ENCODE measurements at places on chromosomes 2 and 18. TPM values are rescaled to one million over a fixed set of nuclear protein-coding genes. Genes with fewer than 3 reads are reported as not detected.

DNA sequence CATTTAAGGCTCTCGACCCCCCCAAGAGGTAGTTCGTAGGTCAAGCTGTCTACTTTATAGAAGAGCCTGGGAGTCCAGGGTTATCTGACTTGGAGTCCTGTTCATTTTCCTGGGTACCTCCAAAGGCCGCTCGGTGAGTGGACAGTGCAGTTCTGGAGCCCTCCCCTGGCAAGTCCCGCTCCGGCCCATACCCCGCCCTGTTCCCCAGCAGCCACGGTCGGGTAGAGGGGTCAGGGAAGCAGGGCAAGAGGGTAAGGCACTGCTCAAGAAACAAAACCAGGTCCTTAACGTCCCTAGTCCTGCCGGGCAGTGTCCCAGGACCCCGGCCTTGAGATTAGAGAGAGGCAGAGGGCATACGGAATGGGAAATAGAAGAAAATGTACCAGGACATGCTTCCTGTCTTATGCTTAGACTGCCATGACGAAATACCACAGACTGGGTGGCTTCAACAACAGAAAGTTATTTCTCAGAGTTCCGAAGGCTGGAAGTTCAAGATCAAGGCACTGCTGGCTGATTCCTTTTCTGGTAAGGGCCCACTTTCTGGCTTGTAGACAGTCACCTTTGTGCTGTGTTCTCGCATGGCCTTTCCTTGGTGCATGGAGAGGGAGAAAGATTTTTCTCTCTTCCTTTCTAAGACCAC lies 5.4 kb upstream of the HPCAL1 start:
- no peak overlapping the region for H3K4me3 ChIP-seq
- DNase-seq: no peak
- H3K27ac ChIP-seq: no peak overlapping the region
- H3K27me3 ChIP-seq: no peaks in the 10 kb centered on the region

DNA sequence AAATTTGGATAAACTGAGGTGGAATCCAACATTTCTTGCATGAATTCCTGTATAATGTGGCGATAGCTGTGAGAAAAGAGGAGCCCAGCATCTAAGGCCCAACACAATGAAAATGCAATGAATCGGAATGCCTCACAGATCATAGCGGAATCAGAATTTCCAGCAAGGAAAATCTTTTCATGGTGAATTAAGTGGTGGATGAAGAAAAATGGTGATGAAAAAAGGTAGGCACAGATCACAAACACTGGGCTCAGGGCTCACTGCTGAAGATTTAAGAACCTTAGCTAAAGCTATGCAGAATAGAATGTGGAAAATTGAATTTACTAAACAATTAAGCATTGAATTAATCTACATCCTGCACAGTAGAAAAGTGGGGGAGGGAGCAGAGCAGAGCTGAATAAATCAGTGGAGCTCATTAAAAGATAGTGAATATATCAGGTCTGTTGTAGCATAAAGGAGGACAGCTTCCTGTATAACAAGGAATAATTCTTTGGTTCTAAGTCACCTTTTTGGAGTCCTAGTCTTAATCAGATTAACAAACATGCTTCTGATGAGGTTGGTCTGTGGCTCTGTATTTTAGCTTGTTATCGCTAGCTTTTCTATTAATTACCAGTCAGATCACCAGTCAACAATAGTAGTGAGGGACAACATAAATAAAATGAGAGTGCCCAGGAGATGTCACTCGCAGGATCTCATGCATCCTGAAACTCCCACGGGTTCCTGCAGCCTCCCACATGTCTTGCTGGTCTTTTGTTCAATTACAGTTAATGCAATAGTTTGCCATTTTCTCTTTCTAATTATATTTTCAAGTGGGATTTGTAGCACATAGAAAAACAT lies 27.0 kb downstream of the MEIS1 start:
- no peak for DNase-seq
- H3K4me1 ChIP-seq: peaks cover 21% of the 10 kb centered on the region
- H3K4me3 ChIP-seq: no peak overlapping the region
- no peak overlapping the region for H3K27ac ChIP-seq

- H3K27ac ChIP-seq: no peak overlapping the region
- H3K4me1 ChIP-seq: peaks cover 12% of the 10 kb centered on the region
- no peaks in the 10 kb centered on the region for H3K27me3 ChIP-seq
- DNase-seq: no peak
- H3K36me3 ChIP-seq: no peaks in the 10 kb centered on the region
These were observed 133.5 kb upstream of the CDCA7 start for GRCh38 chr2:173221132-173221695.

GRCh38 chr2:240389302-240389805 lies 46.1 kb upstream of the GPC1 start:
- H3K27me3 ChIP-seq: no peaks in the 10 kb centered on the region
- no peak overlapping the region for H3K4me3 ChIP-seq
- H3K36me3 ChIP-seq: no peaks in the 10 kb centered on the region
- H3K4me1 ChIP-seq: peaks cover 4% of the 10 kb centered on the region
- no peak overlapping the region for H3K27ac ChIP-seq

- no peaks in the 10 kb centered on the region for H3K36me3 ChIP-seq
- peak overlapping the region; percentile 81 for H3K27ac ChIP-seq
- H3K4me1 ChIP-seq: peaks cover 3% of the 10 kb centered on the region
- DNase-seq: peak; percentile 77
- peaks cover 28% of the 10 kb centered on the region for H3K27me3 ChIP-seq
These were observed 821 bp upstream of the EPHA4 start for GRCh38 chr2:221572821-221573429.

DNA sequence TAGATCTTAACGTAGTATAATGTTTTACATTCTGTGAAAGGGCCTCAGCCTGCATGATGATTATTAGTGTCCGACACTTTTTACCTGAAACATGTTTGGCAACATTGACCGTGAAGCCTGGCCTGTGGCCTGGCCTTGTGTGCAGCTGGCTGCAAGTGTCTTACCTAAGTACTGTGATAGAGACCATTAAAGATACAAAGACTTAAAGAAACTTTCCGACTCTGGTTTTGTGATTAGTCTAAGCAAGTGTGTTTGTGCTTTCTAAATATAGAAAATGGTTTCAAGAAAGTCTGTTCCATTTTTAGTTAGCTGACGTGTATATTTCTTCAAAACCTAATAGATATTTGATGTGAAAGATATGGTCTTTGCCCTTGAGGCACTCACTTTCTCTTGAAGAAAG lies 601.8 kb downstream of the LRP1B start:
- H3K36me3 ChIP-seq: no peaks in the 10 kb centered on the region
- H3K4me1 ChIP-seq: no peaks in the 10 kb centered on the region
- DNase-seq: no peak
- H3K4me3 ChIP-seq: no peak overlapping the region
- H3K27me3 ChIP-seq: no peaks in the 10 kb centered on the region

- no peaks in the 10 kb centered on the region for H3K27me3 ChIP-seq
- H3K27ac ChIP-seq: no peak overlapping the region
- peaks cover 3% of the 10 kb centered on the region for H3K4me1 ChIP-seq
- DNase-seq: no peak
- no peaks in the 10 kb centered on the region for H3K36me3 ChIP-seq
- no peak overlapping the region for H3K4me3 ChIP-seq
These were observed 76.2 kb upstream of the CTAGE1 start for GRCh38 chr18:22493940-22494339.

- H3K4me3 ChIP-seq: no peak overlapping the region
- H3K27me3 ChIP-seq: no peaks in the 10 kb centered on the region
- peaks cover 47% of the 10 kb centered on the region for H3K36me3 ChIP-seq
- DNase-seq: no peak
These were observed 116.5 kb upstream of the MCFD2 start for GRCh38 chr2:47031909-47032668.

DNA sequence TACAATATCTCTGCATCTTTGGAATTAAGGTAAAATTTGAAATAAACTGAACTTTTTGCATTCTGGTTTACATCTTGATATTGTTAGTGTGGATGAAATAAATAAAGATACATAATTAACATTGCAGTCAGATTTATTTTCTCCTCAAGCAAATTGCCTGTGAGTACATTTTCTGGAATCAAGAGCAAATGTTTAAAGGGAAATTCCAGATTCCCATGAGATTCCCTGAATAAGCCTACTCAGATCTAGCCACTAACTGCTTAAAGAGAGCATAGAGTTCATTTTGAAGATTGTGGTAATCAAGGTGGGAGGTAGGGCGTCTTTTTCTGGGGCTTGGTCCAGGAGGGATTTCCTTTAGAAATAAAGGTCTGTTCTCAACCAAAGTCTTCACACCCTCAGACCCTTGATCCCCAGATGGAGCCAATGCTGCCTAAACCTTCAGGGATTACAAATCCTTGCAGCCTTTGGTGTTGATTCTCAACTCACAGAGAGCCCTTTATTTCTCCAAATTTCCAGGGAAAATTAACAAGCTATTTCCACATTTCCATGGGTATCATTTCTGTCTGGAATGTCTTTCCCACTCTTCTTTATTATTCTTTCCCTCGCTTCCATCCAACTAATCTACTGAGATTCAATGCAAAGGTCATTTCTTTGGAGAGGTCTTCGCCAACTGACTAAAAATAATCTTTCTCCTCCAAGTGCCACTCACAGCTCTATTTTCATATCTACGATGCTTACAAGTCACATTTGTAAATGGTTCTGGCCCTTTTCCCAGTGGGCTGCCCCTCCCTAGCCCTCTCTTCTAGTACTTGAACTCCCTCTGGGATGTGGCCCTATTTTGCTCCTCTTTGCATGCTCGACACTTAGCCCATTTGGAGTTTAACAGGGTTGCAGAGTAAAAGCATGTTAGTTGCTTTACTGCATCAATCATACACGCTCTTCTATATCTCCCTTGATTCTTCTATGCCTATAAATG lies 79.8 kb upstream of the SPATS2L start:
- H3K27ac ChIP-seq: no peak overlapping the region
- no peak overlapping the region for H3K4me3 ChIP-seq
- H3K4me1 ChIP-seq: peaks cover 9% of the 10 kb centered on the region
- H3K36me3 ChIP-seq: no peaks in the 10 kb centered on the region

GRCh38 chr2:24543252-24543651 lies 52.2 kb downstream of the NCOA1 start:
- no peaks in the 10 kb centered on the region for H3K27me3 ChIP-seq
- H3K4me1 ChIP-seq: no peaks in the 10 kb centered on the region
- H3K36me3 ChIP-seq: no peaks in the 10 kb centered on the region
- no peak for DNase-seq
- H3K4me3 ChIP-seq: no peak overlapping the region

- no peaks in the 10 kb centered on the region for H3K36me3 ChIP-seq
- H3K27me3 ChIP-seq: no peaks in the 10 kb centered on the region
- H3K27ac ChIP-seq: peak overlapping the region; percentile 17
- DNase-seq: no peak
- H3K4me3 ChIP-seq: no peak overlapping the region
These were observed 109.1 kb downstream of the SMAD2 start for GRCh38 chr18:47821314-47821713.

- no peaks in the 10 kb centered on the region for H3K4me1 ChIP-seq
- H3K36me3 ChIP-seq: no peaks in the 10 kb centered on the region
- DNase-seq: no peak
- H3K27ac ChIP-seq: no peak overlapping the region
These were observed 238.0 kb upstream of the SALL3 start for GRCh38 chr18:78741381-78742217.

GRCh38 chr2:14422426-14422825 lies 210.1 kb upstream of the LRATD1 start:
- no peak overlapping the region for H3K4me3 ChIP-seq
- no peaks in the 10 kb centered on the region for H3K4me1 ChIP-seq
- DNase-seq: no peak
- H3K27ac ChIP-seq: no peak overlapping the region
- no peaks in the 10 kb centered on the region for H3K27me3 ChIP-seq
- H3K36me3 ChIP-seq: no peaks in the 10 kb centered on the region

DNA sequence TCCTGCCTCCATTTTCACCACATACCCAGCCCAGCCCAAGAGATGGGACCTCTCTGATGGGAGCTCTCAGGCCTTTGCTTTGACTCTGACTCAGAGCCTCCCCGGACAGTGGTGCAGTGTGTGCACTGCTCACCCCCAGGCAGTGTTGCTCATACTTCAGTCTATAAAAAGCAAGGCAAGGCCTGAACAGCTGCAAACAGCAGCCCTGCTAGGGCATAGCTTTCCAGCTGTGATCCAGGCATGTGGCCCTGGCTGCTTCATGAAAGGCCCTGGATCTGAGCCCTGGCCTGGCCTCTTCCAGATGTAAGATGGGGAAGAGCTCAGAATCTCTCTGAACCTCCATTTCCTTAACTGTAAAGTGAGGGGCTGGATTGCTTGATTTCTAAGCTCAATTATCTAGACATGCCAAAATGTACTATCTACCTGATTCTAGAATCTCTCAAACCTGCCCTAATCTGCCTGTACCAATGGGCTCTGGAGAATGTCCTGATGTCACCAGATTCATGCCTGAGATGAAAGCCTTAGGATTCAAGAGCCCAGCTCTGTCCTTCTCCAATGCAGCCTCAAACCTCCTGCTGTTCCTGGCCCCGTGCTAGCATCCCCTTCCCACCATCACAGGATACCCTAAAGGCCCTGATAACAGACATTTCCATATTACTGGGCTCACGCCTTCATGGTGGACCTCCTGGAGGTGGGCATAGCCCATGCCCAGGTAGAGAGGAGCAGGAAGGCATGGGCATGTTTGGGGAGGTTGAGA lies 206.9 kb downstream of the ARL4C start:
- DNase-seq: no peak
- no peak overlapping the region for H3K4me3 ChIP-seq
- no peaks in the 10 kb centered on the region for H3K36me3 ChIP-seq
- peak overlapping the region; percentile 62 for H3K27ac ChIP-seq

DNA sequence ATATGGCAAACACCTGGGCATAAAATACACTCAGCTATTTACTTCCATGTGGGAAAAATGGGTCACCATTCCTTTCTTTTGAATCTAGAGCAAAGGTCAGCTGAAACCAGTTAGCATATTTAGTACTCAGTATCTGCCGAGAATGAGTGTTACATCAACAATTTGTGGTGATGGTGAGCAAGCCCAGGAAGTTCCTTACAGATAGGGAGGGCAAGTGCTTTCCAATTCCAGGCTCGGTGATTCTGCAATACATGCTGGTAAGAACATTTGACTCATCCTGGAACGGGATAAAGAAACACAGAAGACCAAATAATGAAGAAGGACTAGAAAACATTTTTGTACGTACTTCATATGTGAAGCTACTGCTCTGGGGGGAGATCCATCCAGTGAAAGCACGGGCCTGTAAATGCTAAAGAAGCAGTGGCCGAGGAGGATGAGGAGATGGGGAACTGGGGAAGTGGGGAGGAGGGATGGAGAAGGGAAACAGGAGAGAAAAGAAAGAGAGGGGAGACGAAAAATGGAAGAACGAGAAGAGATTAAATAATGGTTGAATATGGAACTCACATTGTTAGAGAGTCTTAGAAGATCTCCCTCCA lies 251.9 kb downstream of the TTC32 start:
- DNase-seq: no peak
- H3K4me1 ChIP-seq: no peaks in the 10 kb centered on the region
- H3K27ac ChIP-seq: peak overlapping the region; percentile 17
- no peaks in the 10 kb centered on the region for H3K27me3 ChIP-seq
- H3K4me3 ChIP-seq: no peak overlapping the region
- no peaks in the 10 kb centered on the region for H3K36me3 ChIP-seq

GRCh38 chr2:147577323-147577997 lies 267.4 kb upstream of the ACVR2A start:
- H3K4me3 ChIP-seq: no peak overlapping the region
- H3K36me3 ChIP-seq: no peaks in the 10 kb centered on the region
- no peak for DNase-seq

The KCNF1 gene
- total RNA-seq: 0.17 TPM

The LIMS4 gene
- total RNA-seq: 2.1 TPM

The ACTR2 gene
- 236 TPM for total RNA-seq

The NYAP2 gene
- 0.93 TPM for total RNA-seq

The GREB1 gene
- total RNA-seq: 0.90 TPM

The IL1F10 gene
- not detected for total RNA-seq

The ACMSD gene
- not detected for total RNA-seq

The SLC14A1 gene
- 6.0 TPM for total RNA-seq

The SYT4 gene
- total RNA-seq: 1.1 TPM

The TBR1 gene
- not detected for total RNA-seq

The LRRC30 gene
- total RNA-seq: not detected

Measured in upper lobe of right lung (tissue), 1 donor.